Femur (tissue), 1 donor: ENCODE measurements at places on chromosomes 1 and 21.

- no peak for DNase-seq
Observed at GRCh38 chr1:196628838-196629237, 20.6 kb upstream of the KCNT2 start.

GRCh38 chr1:47207803-47208373 is 18.1 kb upstream of the PDZK1IP1 start:
- peak; percentile 14 for DNase-seq

- peak; percentile 69 for DNase-seq
Observed at GRCh38 chr1:201254625-201255478, 28.5 kb upstream of the PKP1 start.

DNA sequence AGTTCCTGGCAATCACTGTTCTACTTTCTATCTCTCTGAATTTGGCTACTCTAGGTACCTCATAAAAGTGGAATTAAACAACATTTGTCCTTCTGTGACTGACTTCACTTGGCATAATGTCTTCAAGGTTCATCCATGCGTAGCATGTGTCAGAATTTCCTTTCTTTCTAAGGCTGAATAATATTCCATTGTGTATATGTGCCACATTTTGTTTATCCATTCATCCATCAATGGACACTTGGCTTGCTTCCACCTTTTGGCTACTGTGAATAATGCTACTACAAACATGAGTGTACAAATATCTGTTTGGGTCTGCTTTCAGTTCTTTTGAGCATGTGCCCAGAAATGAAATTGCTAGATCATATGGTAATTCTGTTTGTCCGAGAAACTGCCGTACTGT is 14.7 kb downstream of the CACHD1 start:
- no peak for DNase-seq

DNA sequence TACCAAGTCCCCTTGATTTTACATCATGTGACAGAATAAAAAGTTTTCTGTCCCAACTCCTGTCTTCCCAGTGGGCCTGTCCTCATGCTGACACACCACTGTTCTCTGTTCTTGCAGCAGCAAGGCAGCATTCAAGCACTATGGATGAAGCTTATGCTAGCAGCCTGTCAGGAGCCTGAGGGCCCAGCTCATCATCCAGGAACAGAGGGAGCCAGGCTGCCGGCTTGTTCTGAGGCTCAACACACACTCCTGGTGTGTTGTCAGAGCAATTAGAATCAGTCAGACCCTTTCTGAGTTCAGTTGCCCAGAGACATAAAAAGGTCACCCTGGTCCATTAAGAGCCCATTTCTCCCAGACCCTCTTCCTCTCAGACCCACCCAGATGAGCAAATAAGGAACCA is 282.9 kb downstream of the SEC16B start:
- no peak for DNase-seq

GRCh38 chr1:1089731-1090423 is 15.8 kb upstream of the RNF223 start:
- DNase-seq = no peak

- DNase-seq = no peak
Observed at GRCh38 chr1:241591317-241591716, 48.9 kb downstream of the CHML start.

GRCh38 chr1:14435368-14436023 is 163.0 kb upstream of the KAZN start:
- DNase-seq = no peak

DNA sequence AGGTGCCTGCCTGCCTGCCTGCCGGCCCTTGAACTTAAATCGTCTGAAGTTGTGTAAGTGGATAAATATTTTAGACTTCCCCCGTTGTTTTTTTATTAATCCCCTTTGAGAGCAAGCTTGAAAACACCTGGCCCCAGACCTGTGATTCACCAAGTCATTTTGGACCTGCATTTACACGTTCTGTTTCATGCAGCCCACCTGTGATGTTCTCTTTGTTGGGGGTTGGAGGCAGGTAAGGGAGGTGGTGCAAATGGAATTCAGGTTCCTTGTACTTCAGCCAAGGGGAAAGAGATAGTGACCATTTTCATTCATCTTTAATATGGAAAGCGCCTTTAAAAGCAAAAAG is 1.2 kb downstream of the SLC37A1 start:
- no peak for DNase-seq

GRCh38 chr1:1144122-1144842 is 28.4 kb upstream of the C1orf159 start:
- no peak for DNase-seq

GRCh38 chr1:204670152-204670927 is 15.2 kb downstream of the LRRN2 start:
- DNase-seq = no peak

- no peak for DNase-seq
Observed at GRCh38 chr1:89715677-89716076, 82.8 kb downstream of the LRRC8C start.

DNA sequence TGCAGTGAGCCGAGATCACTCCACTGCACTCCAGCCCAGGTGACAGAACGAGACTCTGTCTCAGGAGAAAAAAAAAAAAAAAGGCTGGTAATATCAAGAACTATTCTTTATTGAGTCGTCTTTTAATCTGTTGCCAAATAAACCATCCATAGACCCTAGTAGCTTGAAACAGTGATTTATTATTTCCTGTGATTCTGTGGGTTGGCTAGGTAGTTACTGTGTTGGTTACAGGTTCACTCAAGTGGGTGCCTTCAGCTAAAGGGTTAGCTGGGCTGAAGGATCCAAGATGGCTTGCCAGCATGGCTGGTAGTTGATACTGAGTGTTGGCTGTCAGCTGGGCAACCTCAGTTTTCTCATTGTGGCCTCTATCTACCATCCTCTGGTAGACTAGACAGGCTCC is 9.2 kb downstream of the TLCD4 start:
- DNase-seq = no peak

DNA sequence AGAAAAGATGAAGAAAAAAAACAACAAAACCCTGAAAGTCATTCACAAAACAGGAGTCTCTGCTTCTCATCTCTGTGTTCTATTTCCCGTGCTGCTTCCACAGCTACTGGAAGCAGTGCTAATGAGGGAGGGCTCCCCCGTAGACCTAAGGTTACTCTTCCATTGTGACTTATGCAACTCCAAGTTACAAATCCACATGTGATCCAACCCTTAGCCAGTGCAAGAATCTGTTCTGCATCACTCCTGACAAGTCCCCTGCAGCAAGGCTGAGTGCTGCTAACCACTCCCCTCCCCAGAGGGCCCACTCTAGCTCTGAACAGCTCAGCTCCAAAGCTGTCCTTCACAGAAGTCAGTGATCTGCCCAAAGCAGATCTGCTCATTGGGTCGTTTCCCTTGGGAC is 10.3 kb downstream of the DNALI1 start:
- DNase-seq = no peak

DNA sequence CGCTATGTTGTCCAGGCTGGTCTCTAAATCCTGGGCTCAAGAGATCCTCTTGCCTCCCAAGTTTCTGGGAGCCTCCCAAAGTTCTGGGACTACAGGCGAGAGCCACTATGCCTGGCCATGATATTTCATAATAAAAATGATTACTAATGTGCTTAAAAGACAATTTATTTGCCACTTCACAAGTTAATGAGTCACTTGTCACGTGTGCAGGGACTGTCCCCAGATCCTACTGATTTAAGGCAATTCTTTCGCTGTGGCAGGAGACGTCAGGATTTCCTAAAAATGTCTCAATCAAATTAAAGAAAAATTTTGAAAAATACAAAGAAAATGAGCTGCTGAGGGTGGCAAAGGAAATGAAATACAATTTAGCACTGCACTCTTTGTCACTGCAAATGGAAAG is 43.5 kb downstream of the B3GALNT2 start:
- no peak for DNase-seq

DNA sequence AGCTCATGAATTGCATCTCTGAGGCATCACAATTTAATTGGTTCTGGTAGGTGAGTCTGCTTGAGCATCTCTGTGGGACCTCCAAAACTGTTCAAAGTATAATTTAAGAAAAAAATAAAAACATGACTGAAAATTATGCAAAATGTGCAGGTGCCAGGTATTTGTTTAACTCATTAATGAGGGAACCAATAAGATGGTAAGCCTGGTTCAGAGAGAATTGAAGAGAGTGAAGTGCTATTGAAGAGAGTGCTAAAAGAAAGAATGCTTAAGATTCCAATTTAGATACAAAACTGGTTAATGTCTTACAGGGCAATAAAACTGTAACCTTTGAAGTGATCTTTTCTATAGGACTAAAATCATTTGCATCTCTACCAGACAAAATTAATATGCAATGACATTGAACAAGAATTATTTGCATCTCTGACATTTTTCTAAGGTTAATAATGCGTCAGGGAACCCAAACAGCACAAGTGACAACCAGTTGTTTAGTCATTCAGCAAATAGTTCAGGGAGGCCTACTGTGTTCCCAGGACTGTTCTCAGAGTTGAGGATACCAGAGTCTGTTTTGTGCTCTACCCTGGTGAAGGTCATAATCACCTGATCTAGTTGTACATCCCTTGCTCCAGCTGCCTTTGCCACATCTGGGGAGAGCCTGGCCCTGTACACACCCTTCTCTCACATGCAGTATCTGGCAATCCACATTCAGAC is 183.5 kb downstream of the PATJ start:
- no peak for DNase-seq

DNA sequence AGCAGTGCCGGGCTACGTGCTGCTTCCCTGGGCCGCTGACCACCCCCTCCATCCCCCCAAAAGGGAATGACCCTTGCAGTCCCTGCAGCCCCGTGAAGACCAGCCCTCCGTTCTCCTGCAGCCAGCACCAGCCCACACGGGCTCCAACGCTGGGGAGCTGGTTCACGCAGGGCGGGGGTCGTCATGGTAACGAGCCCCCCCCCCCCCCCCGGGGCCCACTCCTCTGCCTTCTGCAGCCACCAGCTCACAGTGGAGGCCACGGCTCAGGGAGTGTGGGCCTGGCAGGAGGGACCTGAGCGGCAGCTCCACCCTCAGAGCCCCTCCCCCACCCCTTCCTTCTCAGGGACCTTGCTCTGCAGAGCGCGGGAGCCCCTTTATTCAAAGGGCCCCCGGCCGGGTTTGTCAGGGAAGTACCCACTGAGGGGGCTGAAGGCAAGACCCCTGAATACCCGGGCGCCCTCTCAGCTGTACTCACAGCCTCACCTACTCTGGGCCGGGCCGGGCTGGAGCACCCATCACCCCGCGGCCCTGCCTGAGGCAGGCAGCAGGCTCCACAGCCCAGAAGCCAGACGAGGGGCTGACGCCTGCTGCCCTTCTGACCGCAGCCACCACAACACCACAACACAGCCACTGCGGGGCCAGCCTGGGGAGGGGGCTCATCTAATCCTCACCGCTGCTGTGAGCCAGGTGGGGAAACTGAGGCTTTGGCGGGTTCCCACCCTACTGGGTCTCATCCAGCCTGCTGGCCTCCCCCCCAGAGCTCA is 12.6 kb downstream of the MEGF6 start:
- no peak for DNase-seq

GRCh38 chr1:198261886-198262285 is 105.1 kb downstream of the NEK7 start:
- no peak for DNase-seq

- DNase-seq = no peak
Observed at GRCh38 chr1:206420471-206420870, 49.8 kb upstream of the IKBKE start.

DNA sequence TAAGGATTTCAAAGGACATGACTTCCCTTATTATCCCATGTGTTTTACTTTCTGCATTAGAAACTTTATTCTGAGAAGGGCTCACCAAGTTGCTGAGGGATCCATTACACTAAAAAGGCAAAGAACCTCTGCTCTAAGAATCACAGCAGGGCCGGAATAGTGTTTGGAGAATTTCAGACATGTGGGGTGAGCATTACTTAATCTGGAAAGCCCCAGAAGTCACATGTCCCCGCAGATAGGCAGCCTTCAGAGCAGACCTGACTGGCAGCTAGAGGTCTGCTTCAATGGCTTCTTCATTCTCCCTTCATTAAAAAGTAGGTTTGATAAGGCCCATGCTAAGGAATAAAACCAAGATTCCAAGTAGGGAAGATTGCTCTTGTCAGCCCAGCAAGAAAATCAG is 52.6 kb upstream of the RBM15 start:
- DNase-seq = no peak

DNA sequence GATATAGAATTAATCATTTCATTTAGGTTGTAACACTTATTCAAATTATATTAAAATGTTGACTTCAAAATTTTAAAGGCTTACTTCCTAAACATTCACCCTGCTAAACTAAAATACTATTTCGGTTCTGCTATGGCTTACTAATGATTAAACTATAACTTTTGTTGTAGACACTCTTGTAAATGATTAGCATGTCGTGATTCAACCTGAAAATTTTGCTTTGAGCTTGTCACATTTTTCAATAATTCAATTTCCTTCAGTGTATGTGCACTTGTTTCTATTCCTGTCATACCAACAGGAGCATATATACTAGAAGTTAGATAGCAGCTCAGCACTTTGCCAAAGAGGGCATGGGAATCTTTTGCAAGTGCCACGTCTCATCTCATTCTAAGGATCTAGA is 1018.8 kb downstream of the AMY1C start:
- no peak for DNase-seq

GRCh38 chr1:24861821-24862727 is 68.0 kb downstream of the RUNX3 start:
- DNase-seq = no peak

GRCh38 chr1:181222972-181223505 is 134.5 kb downstream of the IER5 start:
- no peak for DNase-seq

- peak; percentile 78 for DNase-seq
Observed at GRCh38 chr1:8137481-8138244, 111.6 kb upstream of the ERRFI1 start.

- no peak for DNase-seq
Observed at GRCh38 chr21:29676395-29676794, 263.4 kb downstream of the GRIK1 start.

DNA sequence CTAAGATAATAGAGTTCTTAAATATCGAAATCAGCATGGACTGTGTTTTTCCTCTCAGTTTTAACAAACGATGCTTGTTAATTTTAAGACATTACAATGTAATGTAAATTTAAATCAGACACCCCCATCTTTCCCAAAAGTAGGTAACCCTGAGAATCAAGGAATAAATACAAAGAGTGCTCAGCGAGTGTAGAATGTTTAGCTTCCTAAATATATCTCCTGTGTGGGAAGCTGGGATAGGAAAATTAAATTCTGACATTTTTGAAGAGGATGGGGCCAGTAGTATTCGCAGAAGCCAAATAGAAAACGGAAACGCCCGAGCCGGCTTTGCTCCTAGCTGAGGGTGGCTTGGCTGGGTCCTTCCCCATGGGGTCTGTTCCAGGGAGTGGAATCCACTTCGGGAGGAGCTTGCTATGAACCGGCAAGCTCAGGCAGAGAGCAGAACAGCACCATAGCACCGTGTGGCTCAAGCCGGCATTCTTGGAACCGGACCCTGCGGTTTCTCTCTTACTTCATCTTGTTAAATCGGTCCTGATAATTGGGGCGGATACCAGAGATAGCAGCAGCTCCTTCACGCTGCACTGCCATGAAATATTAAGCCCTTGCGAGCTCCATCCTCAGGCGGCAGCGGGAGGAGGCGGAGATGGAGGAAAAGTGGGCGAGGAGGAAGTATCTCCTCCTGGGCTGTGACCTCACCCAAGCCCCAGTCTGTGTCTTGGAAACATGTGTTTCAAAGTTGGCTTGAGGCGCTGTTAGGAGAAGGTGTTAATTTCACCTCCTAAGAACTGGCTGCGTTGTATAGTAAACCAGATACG is 24.9 kb downstream of the MAP3K7CL start:
- DNase-seq = peak; percentile 75

GRCh38 chr1:239243006-239243405 is 143.4 kb upstream of the CHRM3 start:
- DNase-seq = no peak
